ENCODE measurements at places on chromosomes 5 and 9. TPM values are rescaled to one million over a fixed set of nuclear protein-coding genes. Genes with fewer than 3 reads are reported as not detected.

- H3K27ac ChIP-seq = no peak overlapping the region
- H3K36me3 ChIP-seq = no peaks in the 10 kb centered on the region
- no peak for DNase-seq
- H3K4me3 ChIP-seq = no peak overlapping the region
These were observed 106.9 kb downstream of the ROR2 start for GRCh38 chr9:91843093-91843492.

DNA sequence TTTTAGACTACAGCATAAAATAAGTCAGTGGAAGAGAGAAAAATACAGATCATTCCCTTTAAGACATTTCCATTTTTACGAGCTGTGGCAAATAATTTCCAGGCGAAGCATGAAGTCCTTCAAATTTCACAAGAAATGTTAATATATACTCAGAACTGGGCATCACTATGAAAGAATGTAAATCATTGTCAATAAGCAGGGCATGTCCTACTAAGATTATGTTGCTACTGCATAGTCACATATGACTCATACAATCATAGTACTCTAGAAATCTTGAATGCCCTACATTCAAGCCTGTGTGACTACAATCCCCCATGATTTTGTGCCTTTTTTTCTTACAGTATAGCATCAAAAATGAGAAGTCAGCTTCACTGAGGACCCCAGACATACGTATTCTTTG, 485.2 kb upstream of the FTMT start:
- no peak overlapping the region for H3K27ac ChIP-seq
- no peaks in the 10 kb centered on the region for H3K27me3 ChIP-seq
- no peaks in the 10 kb centered on the region for H3K36me3 ChIP-seq
- DNase-seq = no peak
- no peaks in the 10 kb centered on the region for H3K4me1 ChIP-seq

DNA sequence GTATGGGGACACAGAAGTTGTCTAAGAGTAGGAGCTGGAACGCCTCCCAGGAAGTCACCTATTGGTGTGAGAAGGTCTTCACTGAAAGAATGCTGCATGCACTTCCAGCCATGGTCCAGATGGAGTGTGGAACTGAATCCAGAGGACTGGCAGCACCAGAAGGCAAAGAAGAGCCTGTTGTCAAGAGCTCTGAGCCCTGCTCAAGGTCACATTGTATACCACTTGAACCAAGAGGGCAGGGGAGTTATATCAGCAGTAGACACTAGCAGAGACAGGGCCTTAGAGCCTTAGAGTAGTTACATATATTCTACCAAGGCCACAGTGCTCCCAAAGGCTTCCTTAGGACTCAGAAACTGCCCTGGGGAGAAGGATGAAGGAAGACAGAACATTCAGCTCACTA, 130.8 kb upstream of the POC5 start:
- H3K27me3 ChIP-seq = no peaks in the 10 kb centered on the region
- H3K4me1 ChIP-seq = no peaks in the 10 kb centered on the region
- no peak for DNase-seq
- no peak overlapping the region for H3K27ac ChIP-seq
- H3K4me3 ChIP-seq = no peak overlapping the region

DNA sequence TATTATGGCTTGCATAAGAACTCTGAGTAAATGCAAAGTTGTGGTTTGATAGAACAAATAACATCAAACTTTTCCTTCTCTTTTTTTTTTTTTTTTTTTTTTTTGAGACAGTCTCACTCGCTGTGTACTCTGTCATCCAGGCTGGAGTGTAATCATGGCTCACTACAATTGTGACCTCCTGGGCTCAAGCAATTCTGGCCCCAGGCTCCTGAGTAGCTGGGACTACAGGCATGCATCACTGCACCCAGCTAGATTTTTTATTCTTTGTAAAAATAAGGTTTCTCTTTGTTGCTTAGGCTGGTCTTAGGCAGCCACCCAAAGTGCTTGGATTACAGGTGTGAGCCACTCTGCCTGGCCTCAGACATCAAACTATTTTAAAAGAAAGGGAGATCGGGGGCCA, 19.0 kb upstream of the PTGER4 start:
- no peak overlapping the region for H3K4me3 ChIP-seq
- H3K27me3 ChIP-seq = no peaks in the 10 kb centered on the region
- DNase-seq = no peak
- H3K36me3 ChIP-seq = no peaks in the 10 kb centered on the region

DNA sequence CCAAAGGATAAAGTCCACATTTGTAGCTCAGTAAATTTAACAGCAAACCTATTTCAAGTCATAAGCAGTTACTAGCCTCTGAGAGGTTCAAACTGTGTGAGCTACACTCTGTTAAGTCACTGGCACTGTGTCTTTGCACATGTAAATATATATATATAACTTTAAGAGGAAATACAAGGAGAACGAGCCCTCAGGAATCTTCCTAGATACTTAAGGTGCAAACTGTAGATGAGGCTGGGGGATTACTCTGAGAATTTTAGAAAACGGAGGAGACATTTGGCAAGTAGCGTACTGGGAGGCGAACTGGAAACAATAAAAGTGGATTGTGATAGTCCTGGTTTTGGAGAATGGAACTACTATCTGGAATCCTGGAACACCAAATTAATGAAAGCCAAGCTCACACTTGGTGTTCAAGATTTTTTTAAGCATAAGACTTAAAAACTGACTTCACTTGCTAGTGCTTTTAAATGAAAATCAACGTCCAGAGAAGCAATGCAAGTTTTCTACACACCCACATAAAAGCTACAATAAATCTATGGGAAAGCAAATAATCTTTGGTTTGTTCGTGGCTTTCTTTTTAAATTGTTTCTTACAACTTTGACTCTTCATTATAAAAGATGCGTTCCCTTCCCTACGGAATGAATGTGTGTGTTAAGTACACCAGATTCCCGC, 1057.0 kb upstream of the DMAC1 start:
- H3K27ac ChIP-seq = no peak overlapping the region
- peaks cover 39% of the 10 kb centered on the region for H3K27me3 ChIP-seq
- H3K36me3 ChIP-seq = no peaks in the 10 kb centered on the region
- peak overlapping the region; percentile 46 for H3K4me3 ChIP-seq

GRCh38 chr5:53817183-53817582, 256.7 kb downstream of the NDUFS4 start:
- H3K27me3 ChIP-seq = no peaks in the 10 kb centered on the region
- no peaks in the 10 kb centered on the region for H3K4me1 ChIP-seq
- no peak overlapping the region for H3K4me3 ChIP-seq
- no peak for DNase-seq

DNA sequence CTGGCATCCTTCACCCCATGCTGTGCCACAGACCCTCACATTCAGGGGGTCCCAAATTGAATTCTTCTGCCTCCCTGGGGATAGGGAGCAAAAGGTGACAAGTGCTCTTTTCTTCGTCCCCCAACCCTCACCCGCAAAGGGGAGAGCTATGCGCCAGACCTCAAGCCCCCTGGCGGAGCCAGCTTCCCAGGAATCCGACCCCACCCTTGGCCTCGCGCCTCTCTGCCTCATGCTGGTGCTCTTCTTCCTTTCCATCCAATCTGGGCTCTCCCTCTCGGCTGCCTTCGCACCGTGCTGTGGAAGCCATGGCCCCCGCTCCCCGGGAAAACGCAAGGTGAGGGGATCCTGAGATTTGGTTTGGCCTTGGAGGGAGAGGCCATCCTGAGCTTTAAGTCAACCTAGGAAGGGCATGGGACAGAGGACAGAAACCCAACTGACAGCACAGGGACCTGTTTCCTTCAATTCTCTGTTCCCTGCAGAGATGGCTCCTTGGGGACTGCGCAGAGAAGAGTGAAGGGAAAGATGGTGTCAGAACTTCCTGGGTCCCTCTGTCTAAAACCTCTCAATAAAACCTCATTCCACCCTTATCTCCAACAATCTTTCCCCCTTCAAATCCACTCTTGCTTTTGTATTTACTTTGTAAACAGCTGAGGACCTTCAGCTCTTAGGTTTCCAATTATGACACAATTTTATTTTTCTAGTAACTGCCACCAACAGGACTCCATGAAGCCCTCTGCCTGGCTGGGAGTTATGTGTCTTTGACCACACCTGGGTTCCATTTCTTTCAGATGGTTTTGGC, 36.3 kb upstream of the CRB2 start:
- H3K36me3 ChIP-seq = no peaks in the 10 kb centered on the region
- peaks cover 4% of the 10 kb centered on the region for H3K27me3 ChIP-seq
- no peaks in the 10 kb centered on the region for H3K4me1 ChIP-seq
- DNase-seq = no peak
- H3K27ac ChIP-seq = no peak overlapping the region
- no peak overlapping the region for H3K4me3 ChIP-seq

- H3K36me3 ChIP-seq = no peaks in the 10 kb centered on the region
- peaks cover 9% of the 10 kb centered on the region for H3K27me3 ChIP-seq
- no peak overlapping the region for H3K4me3 ChIP-seq
- DNase-seq = peak; percentile 21
- no peaks in the 10 kb centered on the region for H3K4me1 ChIP-seq
These were observed 16.7 kb upstream of the COMMD10 start for GRCh38 chr5:116068028-116068632.

Gene LAMC3
- polyA plus RNA-seq = 0.66 TPM

Gene KIF4B
- 0.01 TPM for polyA plus RNA-seq

GRCh38 chr5:43232943-43233833, 41.2 kb downstream of the NIM1K start:
- no peaks in the 10 kb centered on the region for H3K27me3 ChIP-seq
- H3K4me1 ChIP-seq = no peaks in the 10 kb centered on the region
- H3K27ac ChIP-seq = no peak overlapping the region
- H3K36me3 ChIP-seq = no peaks in the 10 kb centered on the region

- no peaks in the 10 kb centered on the region for H3K4me1 ChIP-seq
- no peak overlapping the region for H3K27ac ChIP-seq
- no peak overlapping the region for H3K4me3 ChIP-seq
- DNase-seq = no peak
- no peaks in the 10 kb centered on the region for H3K27me3 ChIP-seq
- H3K36me3 ChIP-seq = no peaks in the 10 kb centered on the region
These were observed 92.0 kb upstream of the SSBP2 start for GRCh38 chr5:81842795-81843398.

- no peak overlapping the region for H3K27ac ChIP-seq
- H3K4me1 ChIP-seq = no peaks in the 10 kb centered on the region
- H3K36me3 ChIP-seq = no peaks in the 10 kb centered on the region
- H3K27me3 ChIP-seq = no peaks in the 10 kb centered on the region
- no peak for DNase-seq
These were observed 766.1 kb upstream of the CHD1 start for GRCh38 chr5:99694884-99695283.

Gene ZNF366
- 2.1 TPM for polyA plus RNA-seq

GRCh38 chr9:88706193-88707113, 171.5 kb downstream of the NXNL2 start:
- H3K27ac ChIP-seq = no peak overlapping the region
- H3K27me3 ChIP-seq = no peaks in the 10 kb centered on the region
- H3K36me3 ChIP-seq = no peaks in the 10 kb centered on the region
- no peak overlapping the region for H3K4me3 ChIP-seq
- no peak for DNase-seq
- no peaks in the 10 kb centered on the region for H3K4me1 ChIP-seq

DNA sequence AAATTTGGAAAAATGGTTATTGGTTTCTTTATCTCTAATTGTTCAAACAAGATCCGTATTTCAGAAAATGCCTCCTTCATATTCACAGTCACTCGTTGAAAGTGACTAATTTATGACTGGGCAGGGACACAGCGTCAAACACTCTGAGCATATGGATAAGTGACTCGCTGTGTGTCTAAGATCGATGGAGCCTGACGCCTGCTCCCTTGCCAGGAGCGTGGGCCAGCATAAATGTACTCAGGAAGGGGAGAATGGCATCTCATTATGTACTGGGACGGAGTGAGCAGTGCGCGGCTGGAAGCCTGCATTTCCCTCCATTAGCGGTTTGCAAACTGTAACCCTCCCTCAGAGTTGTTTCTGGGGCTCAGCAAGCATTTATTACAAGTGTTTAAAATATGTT, 79.8 kb upstream of the CAST start:
- peak; percentile 39 for DNase-seq
- no peak overlapping the region for H3K4me3 ChIP-seq
- H3K27me3 ChIP-seq = no peaks in the 10 kb centered on the region
- no peaks in the 10 kb centered on the region for H3K36me3 ChIP-seq
- H3K4me1 ChIP-seq = no peaks in the 10 kb centered on the region

- no peaks in the 10 kb centered on the region for H3K27me3 ChIP-seq
- H3K36me3 ChIP-seq = peaks cover 20% of the 10 kb centered on the region
- H3K4me3 ChIP-seq = no peak overlapping the region
These were observed 107.0 kb upstream of the CTSL start for GRCh38 chr9:87618931-87619330.

Gene RASGEF1C
- 1.3 TPM for polyA plus RNA-seq

Gene CBY3
- 1.2 TPM for polyA plus RNA-seq

DNA sequence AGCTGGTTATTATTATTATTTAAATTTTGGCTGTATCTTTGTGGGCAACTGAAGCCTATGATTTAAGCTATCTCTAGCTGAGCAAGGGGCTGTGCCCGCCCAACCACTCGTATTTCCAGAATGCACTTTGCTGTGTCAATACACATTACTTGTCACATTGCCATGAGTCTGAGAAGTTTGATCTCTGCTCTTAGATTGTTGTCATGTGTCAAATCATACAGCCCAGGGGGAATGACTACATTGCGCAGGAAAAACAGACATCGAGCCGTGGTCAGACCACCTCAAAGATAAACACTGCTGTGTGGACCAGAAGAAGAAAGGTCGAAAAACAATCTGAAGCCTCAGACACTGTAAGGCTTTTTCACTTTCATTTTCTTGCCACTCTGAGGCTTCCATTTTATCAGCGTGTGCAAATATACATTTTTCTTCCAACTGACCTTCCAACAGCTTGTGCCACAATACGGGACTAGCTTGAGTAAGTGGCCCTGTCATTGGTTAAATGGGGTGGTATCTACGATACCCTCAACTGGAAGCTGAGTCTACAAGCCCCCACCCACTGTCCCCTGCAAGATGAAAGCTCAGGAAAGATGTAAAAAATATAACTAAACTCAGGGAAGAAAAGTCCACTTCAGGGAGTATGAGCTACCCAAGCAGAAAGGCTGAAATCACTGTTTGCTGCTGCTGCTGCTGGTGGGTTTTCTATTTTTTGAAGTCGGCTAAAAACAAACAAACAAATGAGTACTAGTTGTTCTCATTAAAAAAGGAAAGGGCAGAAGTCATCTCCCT, 603.0 kb downstream of the BNC2 start:
- DNase-seq = peak; percentile 91
- no peaks in the 10 kb centered on the region for H3K36me3 ChIP-seq
- no peaks in the 10 kb centered on the region for H3K27me3 ChIP-seq
- peak overlapping the region; percentile 17 for H3K4me3 ChIP-seq

Gene PNPLA7
- 7.2 TPM for polyA plus RNA-seq

- H3K4me3 ChIP-seq = no peak overlapping the region
- H3K4me1 ChIP-seq = no peaks in the 10 kb centered on the region
- H3K27ac ChIP-seq = no peak overlapping the region
These were observed 24.3 kb upstream of the RASGRF2 start for GRCh38 chr5:80935811-80936385.

Gene MELK
- 8.6 TPM for polyA plus RNA-seq

Gene SLCO6A1
- 0.13 TPM for polyA plus RNA-seq

DNA sequence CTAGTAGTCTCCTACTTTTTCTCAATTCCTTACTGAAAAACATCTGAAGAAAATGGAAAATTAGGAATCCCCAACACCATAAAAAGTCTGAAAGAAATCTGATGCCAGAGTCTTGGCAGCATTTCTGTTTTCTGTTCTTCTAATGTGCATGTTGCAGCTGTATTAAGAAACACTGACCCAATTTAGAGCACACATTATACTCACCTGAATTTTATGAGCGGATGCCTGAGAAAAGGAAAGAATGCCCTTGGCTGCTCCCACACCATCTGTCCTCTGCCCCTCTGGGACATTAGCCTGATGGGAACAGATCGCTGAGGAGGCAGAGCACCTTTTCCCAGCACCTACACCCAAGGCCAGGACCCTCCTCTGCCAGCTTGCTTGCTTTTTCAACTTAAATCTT, 14.1 kb upstream of the ANP32B start:
- H3K27me3 ChIP-seq = peaks cover 3% of the 10 kb centered on the region
- H3K36me3 ChIP-seq = no peaks in the 10 kb centered on the region
- no peak overlapping the region for H3K4me3 ChIP-seq
- H3K27ac ChIP-seq = no peak overlapping the region
- no peak for DNase-seq
